Germinal center (tissue), 1 donor: ENCODE measurements at places on chromosomes 5 and 9.

GRCh38 chr5:154199671-154200220, 9.2 kb downstream of the GALNT10 start:
- no peak for DNase-seq

- no peak for DNase-seq
These were observed 177.4 kb downstream of the NSG2 start for GRCh38 chr5:174222891-174223290.

DNA sequence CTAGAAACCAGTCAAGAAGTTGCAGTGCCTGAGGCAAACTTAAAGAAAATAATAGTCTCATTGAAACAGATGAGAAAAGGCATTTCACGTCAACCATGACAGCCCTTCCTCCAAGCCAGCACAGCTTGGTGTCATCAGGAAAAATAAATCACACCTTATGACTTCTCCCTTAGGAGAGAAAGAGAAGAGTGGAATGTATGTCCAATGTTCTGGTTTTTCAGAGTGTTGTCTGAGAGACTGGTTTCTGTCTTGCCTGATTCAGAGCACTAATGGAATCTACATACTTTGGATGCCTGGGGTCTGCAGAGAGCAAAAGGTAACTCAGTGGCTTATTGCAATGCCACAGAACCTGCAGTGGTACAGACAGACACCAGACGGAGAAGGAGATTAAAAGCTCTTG, 105.5 kb upstream of the PDE4D start:
- DNase-seq = no peak

GRCh38 chr5:39072925-39073766, 1.1 kb downstream of the RICTOR start:
- peak; percentile 58 for DNase-seq

GRCh38 chr5:31427013-31427723, 104.7 kb downstream of the DROSHA start:
- DNase-seq = no peak

- DNase-seq = no peak
These were observed 91.9 kb downstream of the FEM1C start for GRCh38 chr5:115452536-115453235.

DNA sequence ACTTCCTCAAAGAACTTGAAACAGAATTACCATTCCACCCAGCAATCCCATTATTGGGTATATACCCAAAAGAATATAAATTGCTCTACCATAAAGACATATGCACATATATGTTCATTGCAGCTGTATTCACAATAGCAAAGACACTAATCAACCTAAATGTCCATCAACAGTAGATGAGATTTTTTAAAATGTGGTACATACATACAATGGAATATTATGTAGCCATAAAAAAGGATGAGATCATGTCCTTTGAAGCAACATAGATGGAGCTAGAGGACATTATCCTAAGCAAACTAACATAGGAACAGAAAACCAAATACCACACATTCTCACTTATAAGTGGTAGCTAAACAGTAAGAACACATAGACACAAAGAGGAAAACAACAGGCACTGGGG, 28.1 kb upstream of the ZNF462 start:
- no peak for DNase-seq

DNA sequence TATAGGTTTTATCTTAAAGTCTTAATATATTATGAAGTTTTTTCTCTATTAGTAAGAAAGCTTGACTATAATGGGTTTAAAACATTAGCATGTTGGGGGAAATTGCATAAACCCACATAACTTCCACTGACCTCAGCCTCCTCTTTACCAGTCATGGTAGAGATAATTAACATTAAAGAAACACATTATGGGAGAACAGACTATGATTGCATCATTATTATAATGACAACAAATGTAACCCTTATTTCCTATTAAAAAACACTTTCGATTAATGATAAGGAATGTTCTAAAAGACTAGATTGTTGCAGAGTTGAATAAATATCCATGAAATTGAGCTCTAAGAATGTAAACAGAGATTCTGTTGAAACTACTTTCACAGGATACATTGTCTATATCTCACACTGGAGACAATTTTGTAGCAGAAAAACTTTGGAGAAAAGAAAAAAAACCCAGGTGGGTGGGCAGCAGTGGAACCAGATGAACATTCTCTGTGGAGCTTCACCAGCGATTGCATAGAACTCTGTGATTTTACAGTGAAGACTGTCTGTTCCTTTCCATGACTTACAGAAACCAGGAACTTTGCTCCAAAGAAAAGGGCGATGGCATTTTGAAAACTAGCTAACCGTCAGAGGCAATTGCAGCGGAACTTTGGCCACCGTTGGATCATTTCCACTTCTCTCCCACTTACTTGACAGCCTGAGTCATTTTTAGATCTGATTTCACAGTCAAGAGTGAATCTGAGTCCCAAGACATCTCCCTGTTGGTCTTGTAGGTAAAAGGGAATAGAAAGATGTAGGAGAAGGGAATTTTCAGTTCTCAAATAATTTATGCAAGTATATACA, 21.0 kb upstream of the ERAP2 start:
- no peak for DNase-seq

GRCh38 chr9:133955821-133956411, 36.2 kb downstream of the VAV2 start:
- DNase-seq = peak; percentile 85

- DNase-seq = no peak
These were observed 176.8 kb downstream of the NR2F1-AS1 start for GRCh38 chr5:93404246-93404645.

DNA sequence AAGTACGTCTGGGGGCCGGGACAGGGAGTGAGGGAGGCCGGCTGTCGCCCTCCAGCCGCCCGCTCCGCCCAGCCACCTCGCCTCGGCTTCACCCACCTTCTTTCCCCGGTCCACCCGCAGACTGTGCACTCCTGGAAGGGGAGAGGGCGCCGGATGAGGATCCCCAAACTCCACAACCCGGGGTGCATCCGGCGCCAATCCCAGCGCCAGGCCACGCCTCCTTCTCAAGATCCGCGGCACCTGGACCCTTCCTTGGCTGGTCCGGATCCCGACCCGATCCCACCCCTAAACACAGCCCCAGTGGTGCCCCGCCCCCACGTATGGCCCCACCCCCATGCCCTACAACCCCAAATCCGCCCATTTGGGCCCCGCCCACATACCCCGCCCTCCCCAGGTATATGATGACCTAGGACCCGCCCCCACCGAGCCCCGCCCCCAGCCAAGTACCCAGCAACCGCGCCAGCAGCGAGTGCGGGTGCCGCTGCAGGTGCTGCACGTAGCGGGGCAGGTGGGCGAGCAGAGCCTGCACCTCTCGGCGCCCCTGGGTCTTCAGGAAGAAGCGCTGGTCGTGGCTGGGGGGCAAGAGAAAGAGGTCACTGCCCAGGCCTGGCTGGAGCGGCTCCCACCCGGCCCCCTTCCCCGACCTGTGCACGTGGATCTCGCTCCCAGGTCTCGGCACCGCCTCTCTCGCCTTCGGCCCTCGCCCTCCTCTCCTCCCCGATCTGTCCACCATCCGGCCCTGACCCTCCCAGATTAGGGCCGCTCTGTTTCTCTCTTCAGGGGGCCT, 3.2 kb downstream of the PIP5KL1 start:
- peak; percentile 84 for DNase-seq

DNA sequence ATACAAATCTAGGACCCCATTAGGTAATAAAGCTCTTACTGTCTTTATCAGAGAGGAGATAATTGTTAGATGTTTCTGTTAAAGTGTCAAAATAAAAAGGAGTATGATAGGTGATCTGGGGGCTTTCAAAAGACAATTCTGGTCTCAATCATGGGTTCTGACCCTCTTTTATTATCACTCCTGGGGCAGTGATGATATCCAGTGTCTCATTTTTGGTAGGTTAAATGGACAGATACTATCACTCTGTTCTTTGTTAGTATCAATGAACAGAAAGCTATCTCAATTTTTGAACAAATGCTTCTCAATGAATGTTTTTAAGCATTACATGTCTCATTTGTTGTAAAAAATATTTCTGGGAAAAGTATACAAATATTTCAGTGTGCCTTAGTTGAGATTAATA, 405.9 kb downstream of the MLLT3 start:
- DNase-seq = no peak
